ENCODE measurements at places on chromosomes 11 and 22.

DNA sequence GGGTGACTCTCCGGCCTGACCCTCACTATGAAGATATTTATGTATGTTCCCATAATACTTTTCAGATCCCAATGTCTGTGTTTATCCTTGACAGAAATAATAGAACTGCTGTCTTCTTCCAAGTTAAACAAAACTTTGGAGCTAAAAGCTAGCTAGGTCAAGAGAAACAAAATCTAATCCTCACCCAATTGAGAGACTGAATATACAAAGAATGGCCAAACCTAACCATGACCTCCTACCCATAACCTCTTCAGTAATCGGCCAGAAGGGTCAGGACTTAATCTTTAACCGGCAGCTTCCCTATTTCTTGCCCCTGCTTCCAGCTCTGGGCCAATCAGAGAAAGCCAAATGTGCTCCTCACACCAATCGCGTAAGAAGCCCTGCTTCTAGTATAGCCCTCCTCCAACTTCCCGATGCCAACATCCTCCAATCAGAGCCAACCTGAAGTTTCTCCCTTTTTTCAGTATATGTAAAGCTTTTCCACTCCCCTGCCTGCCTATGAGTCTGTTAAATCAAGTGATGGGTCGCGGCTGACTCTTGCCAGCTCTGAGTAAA is 1.7 kb upstream of the DDX6 start:
- peak; percentile 78 for DNase-seq

GRCh38 chr11:83827940-83828554 is 541.9 kb upstream of the CCDC90B start:
- peak; percentile 82 for DNase-seq

GRCh38 chr11:62575156-62575555 is 1.5 kb upstream of the EEF1G start:
- DNase-seq, result no peak

DNA sequence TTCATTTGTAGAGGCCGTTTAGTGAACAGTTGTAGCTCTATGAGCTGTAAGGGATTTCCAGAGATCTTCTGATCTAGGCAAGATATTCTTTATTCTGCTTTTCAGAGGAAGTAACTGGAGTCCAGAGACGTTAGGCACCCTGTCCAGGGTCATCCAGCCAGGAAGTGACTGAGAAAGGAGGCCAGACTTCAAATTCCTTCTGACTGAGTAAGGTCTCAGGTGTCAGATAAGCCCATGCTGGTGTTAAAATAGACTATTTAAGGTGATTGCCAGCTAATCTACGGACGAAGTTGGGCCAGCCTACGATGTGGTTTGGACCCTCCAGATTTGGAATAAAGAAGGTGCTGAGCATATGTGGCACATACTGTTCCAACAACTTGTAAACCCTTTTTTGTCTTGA is 54.6 kb downstream of the GRIK4 start:
- DNase-seq, result peak; percentile 16

GRCh38 chr11:129593098-129593497 is 217.4 kb downstream of the BARX2 start:
- no peak for DNase-seq

GRCh38 chr11:42544726-42545125 is 767.1 kb upstream of the API5 start:
- no peak for DNase-seq

DNA sequence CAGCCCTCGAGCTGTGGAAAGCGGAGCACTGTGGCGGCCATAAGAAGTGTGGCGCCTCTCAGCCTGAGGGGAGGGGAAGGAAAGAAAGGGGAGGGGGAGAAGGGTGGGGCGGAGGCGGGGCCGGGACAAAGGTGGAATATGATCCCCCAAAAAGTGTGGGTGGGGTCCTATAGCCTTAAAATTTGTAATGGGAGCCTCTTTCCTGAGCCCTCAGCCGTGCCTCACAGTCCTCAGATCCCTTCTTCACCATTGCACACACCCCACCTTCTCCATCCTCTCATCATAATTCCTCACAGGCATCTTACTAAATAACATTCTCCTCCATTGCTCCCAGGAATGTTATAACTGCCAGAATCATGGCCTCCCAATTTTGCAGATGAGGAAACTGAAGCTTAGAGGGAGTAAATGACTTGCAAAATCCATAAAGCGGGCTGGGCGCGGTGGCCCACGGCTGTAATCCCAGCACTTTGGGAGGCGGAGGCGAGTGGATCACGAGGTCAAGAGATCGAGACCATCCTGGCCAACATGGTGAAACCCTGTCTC is 600 bp upstream of the RAB6A start:
- DNase-seq, result no peak

DNA sequence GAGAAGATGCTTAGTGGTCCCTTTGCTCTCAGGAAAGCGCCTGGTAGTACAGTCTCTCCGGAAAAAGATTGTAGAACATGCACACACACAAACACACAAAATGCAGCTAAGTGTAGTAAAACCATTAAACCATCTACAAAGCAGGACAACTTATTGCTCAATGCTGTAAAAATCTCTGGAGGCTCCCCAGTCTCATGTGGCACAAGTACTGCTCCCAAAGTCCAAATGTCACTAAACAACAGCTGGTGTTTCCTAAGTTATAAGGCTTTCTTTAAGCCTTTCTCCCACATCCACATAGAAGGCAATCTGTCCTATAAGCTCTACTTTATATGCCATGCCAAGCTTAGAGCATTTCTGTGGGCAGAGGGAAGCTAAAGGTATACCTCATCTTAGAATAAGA is 32.9 kb downstream of the CDON start:
- peak; percentile 89 for DNase-seq

DNA sequence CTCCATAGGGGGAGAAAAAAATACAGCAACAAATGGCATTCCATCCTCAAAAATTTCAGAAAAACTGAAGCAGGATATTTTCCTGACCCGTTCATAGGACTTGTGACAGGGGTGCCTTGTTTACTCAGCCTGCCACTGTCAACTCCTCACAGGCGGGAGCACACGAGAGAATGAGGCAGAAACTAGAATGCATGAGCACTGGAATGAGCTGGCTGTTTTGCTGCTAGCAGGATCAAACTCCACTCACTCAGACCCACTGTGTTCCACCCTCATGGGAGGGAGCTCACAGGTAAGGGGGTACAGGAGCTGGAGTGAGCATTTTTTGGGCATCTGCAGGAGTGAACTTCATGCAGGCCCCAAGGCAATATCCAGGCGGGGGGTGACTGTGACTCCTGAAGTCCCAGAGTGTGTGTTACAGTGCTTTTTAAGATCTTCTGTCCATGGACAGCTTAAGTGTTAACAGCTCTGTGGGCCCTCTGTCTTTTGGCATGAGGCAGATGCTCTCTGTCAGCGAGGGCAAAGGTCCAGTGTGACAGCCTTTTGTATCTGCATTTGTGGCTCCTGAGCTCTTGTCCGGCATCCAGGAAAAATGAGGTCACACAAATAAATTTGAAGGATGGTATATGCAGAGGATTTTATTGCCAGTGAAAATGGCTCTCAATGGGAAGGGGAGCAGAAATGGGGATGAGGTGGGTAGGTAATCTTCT is 905.7 kb upstream of the TENM4 start:
- DNase-seq, result no peak

- DNase-seq, result no peak
These were observed 4.5 kb upstream of the ZC3H12C start for GRCh38 chr11:110088535-110089344.

- DNase-seq, result no peak
These were observed 5.8 kb downstream of the CD44 start for GRCh38 chr11:35144806-35145205.

DNA sequence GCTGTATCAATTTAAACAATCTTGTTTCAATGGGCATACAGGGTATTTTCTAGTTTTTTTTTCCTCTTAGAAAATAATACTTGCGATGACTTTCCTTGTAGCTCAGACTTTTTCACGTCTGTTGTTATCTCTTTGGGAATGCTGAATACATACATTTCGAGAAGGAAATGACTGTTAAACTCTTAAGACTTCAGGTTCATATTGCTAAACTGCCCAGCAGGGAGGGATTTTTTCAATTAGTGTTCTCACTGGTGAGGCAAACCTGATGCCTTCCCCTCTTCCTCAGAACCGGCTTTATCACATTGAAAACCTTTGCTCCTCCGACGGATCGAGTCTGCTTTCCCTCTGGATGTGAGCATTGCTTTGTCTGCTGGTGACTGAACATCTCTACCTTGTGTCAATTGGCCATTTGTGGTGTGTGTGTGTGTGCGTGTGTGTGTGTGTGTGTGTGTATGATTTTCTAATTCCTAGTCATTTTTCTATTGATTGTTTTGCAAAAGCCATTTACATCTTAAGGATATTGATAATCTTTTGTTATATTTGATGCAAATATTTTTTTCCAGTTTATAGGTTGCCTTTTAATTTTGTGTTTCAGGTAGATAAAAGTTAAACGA is 6.6 kb downstream of the NEAT1 start:
- no peak for DNase-seq

DNA sequence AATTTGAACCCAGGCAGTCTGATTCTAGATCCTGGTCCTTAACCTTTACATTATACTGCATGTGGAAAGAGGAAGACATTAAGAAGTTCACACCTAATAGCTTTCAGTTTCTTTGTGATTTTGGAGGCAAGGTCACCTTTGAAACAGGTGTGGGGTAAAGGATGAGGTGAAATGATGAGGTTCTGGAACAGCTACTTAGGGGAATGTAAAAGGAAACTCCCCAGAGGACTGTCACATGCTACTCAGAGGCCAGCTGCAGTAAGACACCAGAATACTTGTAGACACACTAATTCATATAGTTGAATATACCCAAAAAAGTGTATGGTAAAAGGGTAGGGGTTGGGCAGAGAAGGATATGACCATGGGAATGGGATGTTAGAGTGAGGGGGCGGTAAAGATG is 5.4 kb downstream of the APIP start:
- DNase-seq, result no peak

DNA sequence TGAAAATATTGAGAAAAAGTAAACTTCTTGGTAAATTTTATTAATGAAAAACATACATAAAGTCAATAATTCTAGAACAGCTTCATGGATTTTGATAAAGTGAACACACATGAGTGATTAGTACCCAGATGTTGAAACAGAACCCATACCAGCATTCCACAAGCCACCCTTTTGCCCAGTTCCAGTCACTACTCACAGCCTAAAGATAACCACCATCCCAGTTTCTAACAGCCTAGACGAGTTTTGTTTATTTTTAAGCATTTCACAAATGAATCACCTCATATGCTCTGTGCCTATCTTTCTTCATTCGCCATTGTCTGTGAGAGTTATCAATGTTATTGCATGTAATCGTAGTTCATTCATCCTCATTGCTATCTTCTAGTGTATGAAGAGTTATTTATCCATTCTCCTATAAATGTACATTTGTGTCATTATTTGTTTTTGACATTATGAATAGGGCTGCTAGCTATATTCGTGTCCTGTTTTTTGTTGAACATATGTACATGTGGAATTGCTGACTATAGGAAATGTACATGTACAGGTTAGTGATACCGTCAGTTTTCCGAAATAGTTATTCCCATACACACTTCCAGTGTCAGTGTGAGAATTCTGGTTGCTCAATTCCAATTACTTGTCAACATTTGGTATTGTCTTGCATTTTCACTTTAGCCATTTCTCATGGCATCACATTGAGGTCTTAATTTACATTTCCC is 44.5 kb upstream of the TEAD1 start:
- DNase-seq, result no peak
